ENCODE measurements at places on chromosomes 4 and X. TPM values are rescaled to one million over a fixed set of nuclear protein-coding genes. Genes with fewer than 3 reads are reported as not detected.

ADGRG2 gene
- polyA plus RNA-seq, result not detected

CFAP47 gene
- polyA plus RNA-seq, result not detected

GPR173 gene
- not detected for polyA plus RNA-seq

ARX gene
- not detected for polyA plus RNA-seq

DNA sequence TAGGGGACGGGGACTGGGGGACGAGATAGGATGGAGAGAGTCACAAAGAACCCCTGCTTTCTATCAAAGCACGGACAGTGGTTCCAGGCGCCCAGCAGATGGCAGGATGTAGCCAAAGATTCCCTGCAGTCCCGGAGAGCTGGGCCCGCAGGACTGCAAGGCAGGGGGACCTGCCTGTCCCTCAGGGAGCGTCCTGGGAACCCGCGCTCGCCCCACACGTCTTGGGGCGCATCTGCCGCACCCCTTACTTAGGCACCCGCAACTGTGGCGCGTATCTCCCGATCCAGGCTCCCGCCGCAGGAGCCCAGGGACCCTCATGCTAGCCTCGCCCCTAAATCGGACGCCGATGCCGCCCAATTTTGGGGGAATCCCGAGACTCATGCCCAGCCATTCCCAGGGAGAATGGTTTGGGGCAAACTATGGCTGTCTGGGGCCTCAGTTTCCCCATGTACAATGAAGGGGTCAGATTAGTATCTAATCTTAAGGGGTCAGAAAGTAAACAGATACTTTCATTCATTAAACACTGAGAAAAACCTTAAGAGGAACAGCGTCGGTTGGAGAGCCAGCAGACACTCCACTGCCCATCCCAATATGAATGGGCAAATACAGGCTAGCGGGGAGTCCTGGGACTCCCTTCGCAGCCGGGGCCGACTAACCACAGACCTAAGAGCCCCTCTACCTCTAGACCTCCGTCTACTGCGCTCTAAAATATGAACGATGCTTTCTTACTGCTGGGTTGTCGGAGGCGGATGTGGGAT is 581 bp upstream of the STK32B start:
- peak; percentile 18 for DNase-seq

- no peak for DNase-seq
Measured at GRCh38 chr4:141155586-141155985, 22.3 kb upstream of the RNF150 start.

DNA sequence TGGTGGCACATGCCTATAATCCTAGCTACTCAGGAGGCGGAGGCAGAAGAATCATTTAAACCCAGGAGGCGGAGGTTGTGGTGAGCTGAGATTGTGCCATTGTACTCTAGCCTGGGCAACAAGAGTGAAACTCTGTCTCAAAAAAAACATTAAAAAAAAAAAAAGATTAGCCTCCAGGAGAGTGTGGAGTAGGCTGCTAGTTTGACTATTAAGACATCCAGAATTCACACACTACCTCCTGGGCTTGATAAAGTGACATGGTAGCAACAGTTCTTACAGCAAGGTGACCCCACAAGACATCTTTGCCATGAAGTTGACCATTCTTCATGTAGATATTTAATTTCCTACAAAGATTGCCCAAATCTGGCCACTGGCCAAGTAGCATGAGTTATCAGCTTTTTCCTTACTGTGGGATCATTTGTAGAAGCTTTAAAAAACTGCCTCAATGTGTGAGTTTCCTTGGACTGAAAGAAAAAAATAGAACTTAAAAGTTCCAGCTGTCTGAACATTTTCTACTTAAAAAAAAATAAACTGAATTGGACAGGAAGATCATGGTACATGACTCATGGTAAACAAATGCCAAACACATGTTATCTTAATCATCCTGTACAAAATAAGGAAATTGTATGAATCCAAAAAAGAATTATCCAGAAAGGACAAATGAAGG is 35.3 kb upstream of the SPRY1 start:
- no peak for DNase-seq

- DNase-seq, result no peak
Measured at GRCh38 chr4:25783126-25783525, 79.7 kb downstream of the SEL1L3 start.

DNA sequence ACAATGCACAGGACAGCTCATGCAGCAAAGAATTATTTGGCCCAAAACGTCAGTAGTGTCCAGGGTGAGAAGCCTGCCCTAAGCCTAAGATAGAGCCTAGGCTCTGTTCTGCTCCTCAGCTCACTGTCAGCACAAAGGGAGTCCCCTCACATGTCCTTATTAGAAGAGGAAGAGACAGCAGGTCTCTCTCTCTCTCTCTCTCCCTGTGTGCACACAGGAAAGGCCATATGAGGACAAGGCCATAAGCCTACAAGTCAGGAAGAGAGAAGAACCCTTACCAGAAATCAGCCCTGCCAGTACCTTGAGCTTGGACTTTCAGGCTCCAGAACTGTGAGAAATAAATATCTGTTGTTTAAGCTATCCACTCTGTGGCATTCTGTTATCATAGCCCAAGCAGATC is 20.4 kb downstream of the FAM184B start:
- DNase-seq, result no peak

DNA sequence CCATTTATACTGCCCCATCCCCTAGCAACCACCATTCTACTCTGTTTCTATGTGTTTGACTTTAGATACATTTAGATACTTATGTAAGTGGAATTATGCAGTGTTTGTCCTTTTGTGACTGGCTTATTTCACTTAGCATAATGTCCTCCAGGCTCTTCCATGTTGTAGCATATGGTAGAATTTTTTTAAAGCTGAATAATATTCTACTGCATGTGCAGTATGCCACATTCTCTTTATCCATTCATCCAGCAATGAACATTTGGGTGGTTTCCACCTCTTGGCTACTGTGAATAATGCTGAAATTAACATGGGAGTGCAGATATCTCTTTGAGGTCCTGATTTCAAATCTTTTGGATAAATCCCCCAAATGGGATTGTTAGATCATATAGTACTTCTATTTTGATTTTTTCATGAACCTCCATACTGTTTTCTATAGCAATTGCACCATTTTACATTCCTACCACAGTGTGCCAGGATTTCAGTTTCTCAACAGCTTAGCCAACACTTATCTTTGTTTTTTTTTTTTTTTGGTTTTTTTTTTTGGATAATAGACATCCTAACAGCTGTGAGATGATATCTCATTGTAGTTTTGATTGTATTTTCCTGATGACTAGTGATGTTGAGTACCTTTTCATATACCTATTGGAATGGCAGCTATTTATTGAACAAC is 105.9 kb upstream of the LNX1 start:
- DNase-seq, result no peak

GRCh38 chrX:77431227-77431626 is 16.0 kb upstream of the FGF16 start:
- no peak for DNase-seq

LRIT3 gene
- polyA plus RNA-seq, result not detected

DNA sequence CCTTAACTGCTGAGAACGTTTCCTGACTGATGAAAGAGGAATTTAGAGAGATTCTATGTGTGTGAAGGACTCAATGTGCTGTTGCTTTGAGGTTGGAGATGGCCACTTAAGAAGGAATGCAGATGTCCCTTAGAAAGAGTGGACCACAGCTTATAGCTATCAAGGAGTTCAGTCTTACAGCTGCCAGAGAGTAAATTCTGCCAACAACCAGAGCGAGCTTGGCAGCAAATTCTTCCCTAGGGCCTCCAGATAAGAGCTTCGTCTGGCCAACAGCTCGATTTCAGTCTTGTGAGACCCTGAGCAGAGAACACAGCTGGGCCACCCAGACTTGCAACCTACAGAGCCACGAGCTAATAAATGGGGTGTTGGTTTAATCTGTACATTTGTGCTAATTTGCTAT is 21.8 kb downstream of the MID1 start:
- no peak for DNase-seq

- no peak for DNase-seq
Measured at GRCh38 chr4:5037553-5038551, 13.4 kb upstream of the STK32B start.

GRCh38 chr4:159341522-159341921 is 238.6 kb downstream of the RAPGEF2 start:
- no peak for DNase-seq

DNA sequence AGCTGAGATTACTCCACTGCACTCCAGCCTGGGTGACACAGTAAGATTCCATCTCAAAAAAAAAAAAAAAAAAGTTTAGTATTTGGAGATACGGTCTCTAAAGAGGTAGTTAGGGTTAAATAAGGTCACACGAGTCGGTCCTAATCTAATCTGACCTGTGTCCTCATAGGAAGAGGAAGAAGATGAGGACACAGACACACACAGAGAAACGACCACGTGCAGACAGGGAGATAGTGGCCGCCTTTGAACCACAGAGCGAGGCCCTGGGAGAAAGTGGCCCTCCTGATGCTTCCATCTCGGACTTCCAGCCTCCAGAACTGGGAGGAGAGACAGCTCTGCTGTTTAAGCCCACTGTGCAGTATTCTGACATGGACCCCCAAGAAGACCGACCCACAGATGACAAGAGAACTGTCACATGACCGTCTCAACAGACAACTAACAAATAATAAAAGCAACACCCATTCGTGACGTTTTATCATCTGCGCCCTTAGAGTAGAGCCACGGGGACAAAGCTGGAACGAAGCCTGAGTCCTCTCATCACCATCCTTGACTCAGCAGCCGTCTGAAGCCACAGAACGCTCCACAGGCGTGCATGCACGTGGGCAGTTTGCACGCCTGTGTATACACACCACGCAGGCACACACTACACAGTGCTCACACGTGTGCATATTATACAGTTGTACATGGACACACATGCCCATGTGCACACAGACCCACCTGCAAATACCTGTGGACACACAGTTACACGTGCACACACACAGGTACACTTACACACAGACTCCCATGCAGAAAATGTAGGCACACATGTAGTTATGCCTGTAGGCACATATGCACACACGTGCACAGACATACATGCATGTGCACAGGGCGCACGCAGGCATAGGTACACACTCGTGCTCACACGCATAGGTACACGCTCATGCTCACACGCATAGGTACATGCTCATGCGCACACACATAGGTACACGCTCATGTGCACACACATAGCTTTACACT is 51.7 kb downstream of the FAM53A start:
- no peak for DNase-seq

HSFX2 gene
- polyA plus RNA-seq, result not detected

FREM3 gene
- not detected for polyA plus RNA-seq

- no peak for DNase-seq
Measured at GRCh38 chr4:38231626-38232025, 271.4 kb downstream of the PTTG2 start.

- DNase-seq, result peak; percentile 5
Measured at GRCh38 chrX:119118780-119119395, 8.7 kb downstream of the KIAA1210 start.

- peak; percentile 72 for DNase-seq
Measured at GRCh38 chrX:40651620-40652223, 4.4 kb upstream of the CXorf38 start.

- no peak for DNase-seq
Measured at GRCh38 chr4:1973218-1973617, 35.6 kb downstream of the NELFA start.

SMS gene
- polyA plus RNA-seq, result 42.6 TPM

DOCK11 gene
- 28.9 TPM for polyA plus RNA-seq

RPS6KA6 gene
- not detected for polyA plus RNA-seq

BEX2 gene
- polyA plus RNA-seq, result 37.5 TPM

DNA sequence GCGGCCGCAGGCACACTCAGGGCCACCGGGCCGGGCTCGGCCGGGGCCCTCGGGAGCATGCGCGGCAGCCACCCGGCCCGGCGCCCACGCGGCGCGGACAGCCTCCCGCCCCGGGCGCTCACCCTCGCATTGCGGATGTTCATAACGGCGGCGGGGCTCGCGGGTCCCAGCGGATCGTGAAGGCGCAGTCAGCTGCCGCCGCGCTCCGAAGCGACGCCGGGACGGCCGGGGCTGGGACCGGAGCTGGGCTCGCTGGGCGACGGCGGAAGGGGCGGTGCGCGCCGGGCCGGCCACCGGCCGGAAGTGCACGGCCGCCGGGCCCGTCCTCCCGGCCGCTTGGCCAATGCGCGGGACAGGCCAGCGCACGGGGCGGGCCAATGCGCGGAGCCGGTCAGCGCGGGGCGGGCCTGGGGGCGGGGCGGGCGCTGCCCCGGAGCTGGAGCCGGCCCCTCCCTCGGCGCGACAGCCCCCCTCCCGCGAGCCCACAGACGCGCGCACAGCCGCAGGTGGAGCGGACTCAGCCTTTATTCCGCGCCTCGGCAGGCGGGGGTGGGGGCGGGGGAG is at the start of gene NAA10:
Gene NAA10, minus strand, starts transcription at position 276 of the 564 bp plus-strand sequence. Its CDS starts 133 bp downstream, at position 143.
- DNase-seq, result peak; percentile 77

BMP3 gene
- polyA plus RNA-seq, result not detected

DNA sequence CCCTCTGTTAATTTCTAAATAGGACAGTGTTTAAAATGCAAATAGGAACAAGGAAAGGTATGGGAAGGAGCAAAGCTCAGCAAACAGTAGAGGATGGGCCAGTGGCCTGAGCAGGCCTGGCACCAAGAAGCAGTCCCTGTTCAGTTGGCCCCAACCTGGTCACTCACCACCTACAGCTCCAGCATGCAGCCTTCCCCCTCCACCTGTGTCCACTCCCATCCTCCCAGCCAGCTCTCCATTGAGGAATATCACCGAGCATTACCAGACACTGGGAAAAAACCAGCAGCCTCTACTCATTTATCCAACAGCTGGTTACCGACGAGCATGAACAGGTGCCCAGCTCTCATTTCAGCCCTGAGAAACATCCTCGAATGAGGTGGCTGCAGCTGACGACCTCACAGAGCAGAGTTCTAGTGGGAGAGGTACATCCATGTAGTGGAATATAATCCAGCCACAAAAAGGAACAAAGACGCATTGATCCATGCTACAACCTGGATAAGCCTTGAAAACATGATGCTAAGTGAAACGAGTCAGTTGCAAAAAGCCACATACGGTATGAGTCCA is 25.6 kb downstream of the CD99L2 start:
- no peak for DNase-seq

DNA sequence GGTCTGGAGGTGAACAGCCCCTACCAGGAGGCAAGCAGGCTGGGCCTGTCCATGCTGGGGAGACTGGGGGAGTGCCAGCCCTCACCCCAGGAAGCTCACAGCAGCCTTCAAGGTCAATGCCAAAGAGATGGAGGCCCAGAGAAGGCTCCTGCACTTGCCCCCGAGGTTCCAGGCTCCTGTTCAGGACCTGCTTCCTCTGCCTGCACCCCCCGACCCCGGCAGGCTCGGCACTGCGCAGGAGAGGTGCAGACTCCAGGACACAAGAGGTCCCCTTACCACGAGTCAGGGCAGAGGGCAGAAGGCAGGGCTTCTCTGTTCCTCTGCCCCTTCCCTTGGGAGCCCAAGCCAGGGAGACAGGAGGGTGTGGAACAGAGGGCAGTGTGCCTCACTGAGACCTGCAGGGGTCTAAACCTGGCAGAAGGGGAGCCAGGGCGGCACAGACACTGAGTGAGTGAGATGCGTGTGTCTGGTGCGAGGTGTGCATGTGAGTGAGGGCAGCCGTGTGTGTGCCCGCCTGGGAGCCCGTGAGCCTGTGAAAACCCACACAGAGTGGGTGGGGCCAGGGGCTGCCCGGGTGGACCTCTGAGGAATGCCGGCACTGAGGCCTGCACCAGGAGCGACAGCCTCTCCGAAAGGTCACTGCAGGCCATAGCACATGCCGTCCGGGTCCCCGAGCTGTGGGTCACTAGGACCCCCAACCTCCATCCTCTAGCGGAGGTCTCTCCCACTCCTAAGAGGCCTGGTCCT is 30.7 kb upstream of the FGFR3 start:
- no peak for DNase-seq

RHOH gene
- 97.6 TPM for polyA plus RNA-seq
